ENCODE measurements at places on chromosomes 7 and 10.

GRCh38 chr10:103731609-103732270 is 123.6 kb downstream of the SH3PXD2A start:
- DNase-seq: no peak

GRCh38 chr7:96282835-96283234 is 39.1 kb downstream of the SLC25A13 start:
- no peak for DNase-seq

DNA sequence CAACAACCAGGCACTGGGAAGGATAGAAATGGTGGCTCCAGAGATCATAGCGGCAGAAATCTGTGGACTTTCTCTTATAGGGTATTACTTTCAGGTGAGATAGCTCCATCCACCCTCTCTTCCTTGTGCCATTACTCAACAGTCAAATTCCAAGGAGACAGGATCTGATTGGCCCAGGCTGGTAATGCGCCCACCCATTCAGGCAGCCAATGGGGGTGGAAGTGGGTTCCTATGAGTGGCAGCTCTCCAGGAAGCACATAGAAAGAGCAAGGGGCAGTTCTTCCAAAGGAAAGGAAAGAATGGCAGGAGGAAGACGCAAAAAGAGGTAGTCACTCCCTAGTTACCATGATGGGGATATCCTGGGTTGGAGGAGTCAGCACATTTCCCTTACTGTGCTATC is 94.4 kb downstream of the STRA8 start:
- DNase-seq: no peak

DNA sequence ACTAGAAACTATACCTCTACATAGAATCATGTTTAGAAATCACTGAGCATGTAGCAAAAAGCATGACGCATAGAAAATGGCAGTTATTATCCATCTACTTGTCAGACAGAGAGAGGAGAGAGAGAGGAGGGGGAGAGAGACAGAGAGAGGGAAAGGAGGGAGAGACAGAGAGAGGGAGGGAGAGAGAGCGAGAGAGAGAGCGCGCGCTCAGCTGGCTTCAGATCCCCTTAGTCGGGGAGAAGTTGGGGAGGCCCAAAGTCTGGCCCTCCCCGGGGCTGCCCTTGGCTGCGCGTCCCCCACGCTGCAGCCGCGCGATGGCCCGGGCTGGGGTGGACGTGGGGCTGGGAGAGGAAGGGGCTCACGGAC is 37.0 kb downstream of the CNPY1 start:
- no peak for DNase-seq
